Cardiac muscle cell (in vitro differentiated cells and primary cell): ENCODE measurements at places on chromosomes 7 and 10.

DNA sequence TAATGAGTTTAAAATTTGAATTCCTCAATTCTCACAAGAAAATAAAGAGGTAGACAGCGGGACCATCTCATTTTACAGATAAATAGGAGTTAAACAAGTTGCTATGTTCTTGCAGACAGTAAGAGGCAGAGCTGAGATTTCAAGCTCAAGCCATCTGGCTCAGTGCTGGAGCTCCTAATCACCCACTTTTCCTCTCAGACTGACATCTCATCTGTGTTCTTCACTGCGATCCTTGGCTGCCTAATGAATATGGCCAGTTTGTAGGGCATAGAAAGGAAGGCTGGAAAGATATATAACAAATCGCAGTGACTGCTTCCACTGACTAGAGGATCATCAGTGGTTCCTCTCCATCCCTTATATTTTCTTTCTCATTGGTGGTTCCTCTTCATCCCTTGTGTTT lies 151.2 kb downstream of the MPP7 start:
- no peak overlapping the region for H3K4me3 ChIP-seq
- H3K27ac ChIP-seq, result no peak overlapping the region
- no peaks in the 10 kb centered on the region for H3K4me1 ChIP-seq
- no peaks in the 10 kb centered on the region for H3K27me3 ChIP-seq
- DNase-seq, result peak; percentile 3
- H3K36me3 ChIP-seq, result no peaks in the 10 kb centered on the region

DNA sequence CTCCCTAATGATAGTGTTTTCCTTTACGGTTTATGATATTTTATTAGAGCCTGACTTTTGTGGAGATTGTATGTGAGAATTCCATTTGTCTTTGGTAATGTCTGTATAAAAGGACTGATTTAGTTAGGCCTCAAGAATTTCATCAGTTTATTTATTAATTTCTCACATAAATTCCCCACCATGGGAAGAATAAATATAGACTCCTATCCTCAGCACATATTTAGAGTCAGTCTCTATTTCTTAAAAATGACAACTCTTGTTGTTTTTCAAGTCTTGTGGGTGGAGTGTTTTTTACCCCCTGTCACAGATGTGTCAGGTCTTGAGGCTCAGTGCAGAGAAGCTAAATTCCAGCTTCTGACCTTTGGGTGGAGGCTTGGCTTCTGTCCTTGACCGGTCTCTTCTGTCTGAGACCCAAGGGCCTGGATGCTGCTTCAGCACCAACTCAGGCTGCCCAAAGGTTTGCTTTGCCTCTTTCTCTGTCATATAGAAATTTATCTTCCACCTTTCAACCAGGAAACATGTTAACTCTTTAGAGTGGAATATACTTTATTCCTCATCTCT lies 117.3 kb upstream of the INHBA start:
- no peak overlapping the region for H3K27ac ChIP-seq
- no peak for DNase-seq
- no peaks in the 10 kb centered on the region for H3K27me3 ChIP-seq

DNA sequence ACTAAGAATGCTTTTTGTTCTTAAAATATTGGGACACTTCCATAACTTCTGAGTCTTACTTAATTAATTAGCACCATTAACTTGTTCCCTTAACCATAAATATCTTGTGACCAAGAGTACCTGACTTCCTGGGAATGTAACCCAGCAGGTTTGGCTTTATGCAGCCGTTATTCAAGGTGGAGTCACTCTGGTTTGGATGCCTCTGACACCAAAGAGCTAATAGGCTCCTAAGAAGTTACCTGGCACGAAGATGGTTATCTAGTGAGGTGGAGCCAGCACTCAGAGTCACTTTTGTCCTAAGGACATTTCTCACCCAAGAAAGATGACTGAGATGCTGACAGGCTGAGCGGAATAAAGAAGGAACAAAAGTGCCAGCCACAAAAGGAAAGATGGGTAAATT lies 172.3 kb downstream of the C1GALT1 start:
- no peaks in the 10 kb centered on the region for H3K36me3 ChIP-seq
- H3K4me1 ChIP-seq, result no peaks in the 10 kb centered on the region
- H3K27me3 ChIP-seq, result no peaks in the 10 kb centered on the region
- no peak for DNase-seq
- H3K4me3 ChIP-seq, result no peak overlapping the region

GRCh38 chr10:125149036-125149679 lies 11.2 kb downstream of the CTBP2 start:
- no peak overlapping the region for H3K27ac ChIP-seq
- peaks cover 40% of the 10 kb centered on the region for H3K4me1 ChIP-seq
- no peak overlapping the region for H3K4me3 ChIP-seq

- no peak overlapping the region for H3K4me3 ChIP-seq
- DNase-seq, result no peak
- H3K27ac ChIP-seq, result no peak overlapping the region
Measured at GRCh38 chr10:6871128-6871527, 291.1 kb upstream of the PRKCQ start.

- H3K4me1 ChIP-seq, result peaks cover 4% of the 10 kb centered on the region
- no peak overlapping the region for H3K4me3 ChIP-seq
- no peak overlapping the region for H3K27ac ChIP-seq
- no peak for DNase-seq
Measured at GRCh38 chr10:77635402-77636227, 2.0 kb downstream of the KCNMA1 start.

DNA sequence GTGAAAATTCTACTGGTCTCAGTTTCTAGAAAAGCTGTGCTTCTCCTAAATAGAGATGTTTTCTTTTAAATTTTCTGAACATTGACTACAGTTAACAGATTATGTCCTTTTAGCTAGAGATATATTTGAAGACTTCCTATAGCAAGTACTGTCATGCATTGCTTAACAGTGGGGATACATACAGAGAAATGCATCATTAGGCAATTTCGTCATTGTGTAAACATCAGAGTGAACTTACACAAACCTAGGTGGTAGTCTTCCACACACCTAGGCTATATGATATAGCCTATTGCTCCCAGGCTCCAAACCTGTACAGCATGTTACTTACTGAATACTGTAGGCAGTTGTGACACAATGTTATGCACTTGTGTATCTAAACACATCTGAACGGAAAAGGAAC lies 28.5 kb downstream of the PIK3CG start:
- DNase-seq, result no peak
- no peaks in the 10 kb centered on the region for H3K27me3 ChIP-seq
- no peaks in the 10 kb centered on the region for H3K36me3 ChIP-seq
- no peak overlapping the region for H3K4me3 ChIP-seq
- no peak overlapping the region for H3K27ac ChIP-seq

- DNase-seq, result no peak
- no peaks in the 10 kb centered on the region for H3K4me1 ChIP-seq
- H3K4me3 ChIP-seq, result no peak overlapping the region
- H3K27me3 ChIP-seq, result no peaks in the 10 kb centered on the region
- H3K27ac ChIP-seq, result no peak overlapping the region
- peaks cover 92% of the 10 kb centered on the region for H3K36me3 ChIP-seq
Measured at GRCh38 chr10:33216661-33217427, 117.6 kb downstream of the NRP1 start.

DNA sequence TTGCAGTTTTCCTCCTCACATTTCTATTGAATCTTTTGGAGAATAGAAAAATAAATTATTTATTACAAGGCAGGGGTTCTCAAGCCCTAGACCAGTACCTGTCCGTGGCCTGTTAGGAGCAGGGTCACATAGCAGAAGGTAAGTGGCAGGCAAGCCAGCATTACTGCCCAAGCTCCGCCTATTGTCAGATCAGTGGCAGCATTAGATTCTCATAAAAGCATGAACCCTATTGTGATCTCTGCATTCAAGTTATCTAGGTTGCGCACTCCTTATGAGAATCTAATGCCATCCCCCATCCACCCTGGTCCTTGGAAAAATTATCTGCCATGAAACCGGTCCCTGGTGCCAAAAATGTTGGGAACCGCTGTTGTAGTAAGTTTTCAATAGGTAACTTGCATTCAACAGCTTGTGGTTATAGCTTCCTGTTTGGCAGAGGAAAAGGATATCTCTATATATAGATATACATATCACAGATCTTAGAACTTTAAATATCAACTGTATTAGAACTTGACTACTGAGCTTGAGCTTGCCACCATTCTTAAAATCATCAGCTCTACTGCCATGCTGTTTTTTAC lies 165.1 kb downstream of the AHR start:
- DNase-seq, result no peak
- no peaks in the 10 kb centered on the region for H3K4me1 ChIP-seq
- H3K4me3 ChIP-seq, result no peak overlapping the region
- no peak overlapping the region for H3K27ac ChIP-seq
- H3K36me3 ChIP-seq, result no peaks in the 10 kb centered on the region
- H3K27me3 ChIP-seq, result no peaks in the 10 kb centered on the region

DNA sequence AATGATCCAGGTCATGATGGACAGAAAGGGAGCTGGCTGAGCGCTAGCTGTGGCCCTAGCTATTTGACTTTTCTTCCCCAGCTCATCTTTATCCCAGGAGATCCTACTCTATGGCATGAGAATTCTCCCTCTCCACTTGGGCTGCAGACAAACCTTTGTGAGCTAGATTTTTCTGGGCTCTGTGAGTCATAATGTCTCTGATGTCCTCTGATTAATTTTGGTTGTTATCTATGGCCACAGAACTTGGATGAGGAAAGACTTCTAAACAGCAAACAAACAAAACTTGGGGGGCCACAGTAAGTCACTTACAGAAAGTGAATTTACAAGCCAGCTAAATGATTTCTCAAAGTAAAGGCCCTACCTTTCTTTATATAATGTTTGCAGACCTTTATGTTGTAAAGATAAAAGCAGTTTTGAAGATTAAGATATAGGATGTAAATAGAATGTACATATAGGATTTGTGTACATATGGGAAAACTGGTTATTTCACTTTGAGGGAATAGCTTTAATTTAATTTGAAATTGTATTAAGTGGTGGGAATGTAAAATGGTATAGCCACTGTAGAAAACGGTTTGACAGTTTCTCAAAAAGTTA lies 10.4 kb downstream of the ABLIM1 start:
- H3K4me1 ChIP-seq, result peaks cover 7% of the 10 kb centered on the region
- no peak overlapping the region for H3K27ac ChIP-seq
- H3K4me3 ChIP-seq, result no peak overlapping the region

- H3K36me3 ChIP-seq, result no peaks in the 10 kb centered on the region
- no peak for DNase-seq
- no peak overlapping the region for H3K27ac ChIP-seq
- H3K4me3 ChIP-seq, result no peak overlapping the region
- H3K27me3 ChIP-seq, result no peaks in the 10 kb centered on the region
- H3K4me1 ChIP-seq, result peaks cover 11% of the 10 kb centered on the region
Measured at GRCh38 chr10:47035819-47036337, 124.7 kb downstream of the PTPN20 start.

GRCh38 chr10:121597504-121598262 lies 561 bp downstream of the FGFR2 start:
- no peaks in the 10 kb centered on the region for H3K27me3 ChIP-seq
- peak overlapping the region; percentile 79 for H3K27ac ChIP-seq
- peaks cover 35% of the 10 kb centered on the region for H3K4me1 ChIP-seq
- DNase-seq, result peak; percentile 44
- no peaks in the 10 kb centered on the region for H3K36me3 ChIP-seq
- H3K4me3 ChIP-seq, result peak overlapping the region; percentile 50

DNA sequence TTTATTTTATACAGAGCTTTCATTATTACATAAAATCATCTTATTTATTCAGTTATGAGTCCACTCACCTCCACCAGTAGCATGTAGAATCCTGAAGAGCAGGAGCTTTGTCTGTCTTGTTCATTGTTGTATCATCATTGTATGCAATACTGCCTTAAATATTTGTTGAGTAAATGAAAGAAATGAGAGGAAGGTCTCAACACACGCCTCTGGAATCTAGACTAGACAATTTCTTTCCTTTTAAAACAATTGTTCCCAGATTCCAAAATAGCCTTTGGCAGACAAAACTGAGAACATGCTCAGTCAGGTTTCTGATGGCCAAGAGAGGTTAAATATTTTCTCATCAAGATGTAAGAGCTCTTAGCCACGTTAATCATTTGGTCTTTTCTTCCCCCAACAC lies 173.1 kb upstream of the AGR3 start:
- H3K36me3 ChIP-seq, result no peaks in the 10 kb centered on the region
- no peaks in the 10 kb centered on the region for H3K4me1 ChIP-seq
- H3K4me3 ChIP-seq, result no peak overlapping the region
- H3K27me3 ChIP-seq, result no peaks in the 10 kb centered on the region
- DNase-seq, result no peak

DNA sequence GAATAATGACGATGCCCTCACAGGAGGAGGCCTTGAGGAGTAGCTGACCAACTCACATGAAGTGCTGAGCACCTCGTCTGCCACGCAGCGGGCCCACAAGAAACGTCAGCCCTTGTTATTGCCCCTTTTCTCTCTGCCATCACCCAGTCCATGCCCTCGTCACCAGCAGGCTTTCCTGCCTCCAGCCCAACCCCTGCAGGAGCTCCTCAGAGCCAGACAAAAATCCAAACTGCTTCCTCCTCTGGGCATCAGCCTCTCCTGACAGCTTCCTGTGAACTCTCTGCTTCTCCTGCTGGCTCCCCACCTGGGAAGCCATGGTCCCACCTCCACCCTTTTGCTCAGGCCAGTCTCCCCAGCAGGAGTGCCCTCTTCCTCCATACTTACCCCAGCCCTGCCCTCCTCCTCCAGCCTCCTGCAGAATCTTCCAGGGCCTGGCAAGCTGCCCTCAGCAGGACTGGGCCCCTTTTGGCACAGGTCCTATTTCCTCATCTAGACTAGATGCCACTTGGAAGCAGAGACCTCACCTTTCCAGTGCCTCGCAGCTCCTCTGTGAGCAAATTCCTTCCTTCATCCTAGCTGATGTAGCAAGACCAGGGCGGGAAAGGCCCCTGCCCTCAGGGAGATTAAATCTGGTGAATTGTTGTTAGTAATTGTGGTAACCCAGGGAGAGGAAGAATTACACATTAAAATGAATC lies 115.1 kb downstream of the C10orf105 start:
- no peak overlapping the region for H3K4me3 ChIP-seq
- DNase-seq, result no peak
- peaks cover 2% of the 10 kb centered on the region for H3K4me1 ChIP-seq

DNA sequence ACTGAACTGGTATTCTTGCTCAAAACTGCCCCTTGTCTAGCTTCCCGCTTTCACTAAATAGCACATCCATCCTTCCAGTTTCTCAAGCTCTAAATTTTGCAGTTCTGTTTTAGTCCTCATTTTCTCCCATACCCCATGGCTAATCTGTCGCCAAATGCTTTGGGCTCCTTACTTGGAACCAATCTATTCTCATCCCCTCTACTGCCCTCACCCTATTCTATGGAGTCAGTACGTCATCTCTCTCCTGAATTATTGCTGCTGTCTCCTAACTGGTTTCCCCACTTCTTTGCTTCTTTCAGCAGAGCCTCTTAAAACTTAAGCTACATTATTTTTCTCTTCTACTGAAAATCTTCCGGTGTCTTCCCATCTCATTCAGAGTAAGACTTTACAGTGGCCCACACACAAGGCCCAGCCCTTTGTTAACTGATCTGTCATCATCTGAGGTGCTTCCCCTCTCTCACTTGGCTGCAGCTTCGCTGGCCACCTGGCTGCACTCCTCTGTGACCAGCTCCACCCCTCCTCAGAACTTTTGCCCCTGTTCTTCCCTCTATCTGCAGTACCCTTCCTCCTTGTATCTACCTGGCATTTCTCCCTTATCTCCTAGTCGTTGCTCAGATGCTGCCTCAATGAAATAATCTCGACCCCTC lies 9.9 kb downstream of the STARD3NL start:
- no peaks in the 10 kb centered on the region for H3K36me3 ChIP-seq
- H3K4me3 ChIP-seq, result no peak overlapping the region
- no peaks in the 10 kb centered on the region for H3K27me3 ChIP-seq
- no peak overlapping the region for H3K27ac ChIP-seq
- no peak for DNase-seq
- peaks cover 22% of the 10 kb centered on the region for H3K4me1 ChIP-seq
